ENCODE measurements at places on chromosomes 3 and 15. TPM values are rescaled to one million over a fixed set of nuclear protein-coding genes. Genes with fewer than 3 reads are reported as not detected.

DNA sequence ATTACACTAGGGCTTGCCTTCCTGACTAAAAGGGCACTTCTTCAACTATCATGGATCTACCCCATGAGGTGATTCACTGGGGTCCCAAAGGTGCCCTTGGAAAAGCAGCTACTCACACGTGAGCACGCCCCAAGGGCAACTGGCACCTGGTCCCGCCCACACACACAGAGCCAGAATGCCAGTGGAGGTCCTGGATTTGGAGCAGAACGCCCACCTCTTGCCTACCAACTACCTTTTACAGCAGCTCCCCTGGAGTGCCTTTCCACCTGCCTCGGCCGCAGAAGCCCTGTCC, 1.8 kb upstream of the CTDSPL start:
- no peak for DNase-seq

- no peak for DNase-seq
These were observed 14.7 kb downstream of the TM2D3 start for GRCh38 chr15:101637516-101637915.

DNA sequence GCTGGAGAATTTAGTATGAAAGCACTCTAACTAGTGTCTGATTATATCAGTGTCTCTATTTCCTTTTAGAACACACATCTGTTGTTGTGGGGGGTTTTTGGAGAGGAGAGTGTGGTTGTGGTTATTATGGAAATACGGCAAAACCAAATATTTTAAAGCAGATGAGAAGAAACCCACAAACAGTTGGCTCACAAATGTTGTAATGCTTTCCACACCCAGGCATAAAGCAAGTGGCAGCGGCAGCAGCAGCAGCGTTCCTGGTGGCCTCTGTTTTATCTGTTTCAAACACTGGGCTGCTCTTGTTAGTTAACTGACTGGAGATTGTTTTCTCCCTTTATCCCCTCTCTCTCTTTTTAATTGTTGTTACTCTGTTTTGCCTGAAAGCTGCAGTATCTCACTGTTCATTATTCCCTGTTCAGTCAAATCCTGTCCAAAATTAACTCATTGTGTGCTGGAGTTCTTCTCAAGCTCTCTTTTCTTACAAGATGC, 1045.5 kb upstream of the NR2F2 start:
- DNase-seq, result no peak

UBE2E2 gene
- total RNA-seq, result 34.1 TPM

ZNF80 gene
- not detected for total RNA-seq
